Neural cell (in vitro differentiated cells): ENCODE measurements at places on chromosomes 2 and 18. TPM values are rescaled to one million over a fixed set of nuclear protein-coding genes. Genes with fewer than 3 reads are reported as not detected.

CPO gene
- polyA plus RNA-seq: 0.60 and 1.2 TPM in 2 replicates

CYBRD1 gene
- polyA plus RNA-seq: 0.10 TPM in 1 of 2 replicates, not detected in the other

SERPINB11 gene
- not detected in 2 replicates for polyA plus RNA-seq

TEX44 gene
- polyA plus RNA-seq: not detected in 2 replicates

TFPI gene
- 0.51 TPM in 1 of 2 replicates, not detected in the other for polyA plus RNA-seq
